NCI-H1436 treated with DMSO at 0.1 percent for 48 hours (cell line): ENCODE measurements at places on chromosomes 16 and 17.

DNA sequence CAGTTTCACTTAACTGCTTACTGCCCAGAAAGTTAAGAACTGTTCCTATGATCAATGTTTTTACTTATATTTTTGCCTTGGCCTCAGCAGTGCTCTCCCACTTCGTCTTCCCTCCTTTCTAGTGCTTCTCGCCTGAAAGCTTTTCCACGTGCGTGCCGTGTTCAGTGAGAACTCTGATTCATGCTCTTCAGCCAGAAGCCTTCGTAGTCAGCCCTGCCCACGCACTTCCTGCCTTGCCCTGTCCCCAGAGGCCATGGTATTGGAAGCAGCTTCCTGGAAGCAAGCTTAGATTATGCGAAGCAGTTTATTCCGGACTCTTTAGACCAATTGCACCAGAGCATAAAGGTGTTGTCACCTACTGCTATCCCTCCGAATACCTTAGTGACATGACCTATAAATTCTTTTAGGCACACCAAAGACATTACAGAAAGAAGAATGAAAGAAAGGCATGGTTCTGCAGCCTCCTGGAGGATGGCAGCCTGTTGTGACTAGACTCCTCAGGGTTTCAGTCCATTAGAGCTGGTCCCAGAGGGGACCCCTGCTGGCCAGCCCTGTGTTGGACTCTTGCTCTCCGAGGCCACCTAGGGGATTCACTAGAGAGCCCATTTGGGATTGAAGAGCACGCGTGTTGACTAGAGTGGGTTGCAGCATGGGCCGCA, 105.2 kb downstream of the RPTOR start:
- DNase-seq, result no peak

DNA sequence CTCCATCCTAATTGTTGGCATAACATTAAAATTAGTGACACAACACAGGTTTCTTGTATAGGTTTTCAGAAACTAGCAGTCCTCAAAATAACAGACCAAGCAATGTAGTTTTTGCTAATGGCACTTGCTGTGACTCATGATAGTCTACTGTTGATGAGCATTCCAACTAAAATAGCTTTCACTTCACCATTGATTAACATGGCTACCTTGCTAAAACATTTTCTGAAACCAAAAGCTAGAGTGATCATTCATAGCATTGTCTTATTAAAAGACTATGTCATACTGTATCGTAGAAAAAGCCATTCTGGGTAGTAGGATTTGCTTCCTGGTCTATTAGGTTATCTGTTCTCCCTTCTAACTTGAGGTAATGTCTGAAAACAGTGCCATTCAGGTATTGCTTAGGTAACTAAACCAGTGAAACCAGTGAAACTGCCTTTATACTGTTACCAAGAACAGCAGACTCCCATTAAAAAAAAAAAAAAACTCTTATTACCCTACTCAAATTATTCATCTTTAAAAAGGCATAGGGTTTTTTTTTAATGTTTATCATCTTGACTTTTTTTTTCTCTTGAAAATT, 2.5 kb upstream of the CLTC start:
- DNase-seq, result no peak

GRCh38 chr16:84521497-84521770, 17.0 kb upstream of the MEAK7 start:
- peak; percentile 67 for DNase-seq

GRCh38 chr17:17675925-17676534, 5.2 kb upstream of the RAI1 start:
- DNase-seq, result no peak

DNA sequence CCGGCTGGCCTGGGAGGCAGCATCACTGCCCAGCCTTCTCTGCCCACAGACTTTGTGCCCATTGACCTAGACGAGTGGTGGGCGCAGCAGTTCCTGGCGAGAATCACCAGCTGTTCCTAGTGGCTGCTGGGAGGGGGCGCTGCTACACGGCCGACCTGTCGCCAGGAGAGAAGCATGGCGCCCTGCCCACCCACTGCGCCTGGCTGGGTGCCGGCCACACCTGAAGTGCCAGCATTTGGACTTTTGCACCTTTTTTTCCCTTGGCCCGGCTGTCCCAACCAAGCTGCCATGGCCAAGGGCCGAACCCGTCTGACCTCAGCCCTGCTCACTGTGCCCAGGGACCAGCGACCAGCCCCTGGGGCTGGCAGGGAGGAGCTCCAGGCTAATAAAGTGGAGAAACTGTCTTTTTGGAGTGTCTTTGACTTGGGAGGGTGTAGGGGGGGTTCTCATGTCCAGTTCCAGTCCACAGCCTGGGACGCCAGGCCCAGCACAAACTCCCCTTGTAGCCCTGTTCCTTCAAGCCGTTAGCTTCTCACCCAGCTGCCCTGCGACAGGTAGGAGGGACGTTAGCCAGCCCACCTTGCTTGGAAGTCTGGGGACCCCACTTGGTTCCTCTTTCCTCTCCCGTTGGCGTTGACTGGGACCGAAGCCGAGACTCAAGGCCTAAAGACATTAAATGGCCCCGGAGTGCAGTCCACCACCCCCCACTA, 939 bp upstream of the WDR90 start:
- no peak for DNase-seq

- DNase-seq, result no peak
Observed at GRCh38 chr16:74451951-74452758, 30.9 kb upstream of the CLEC18B start.

DNA sequence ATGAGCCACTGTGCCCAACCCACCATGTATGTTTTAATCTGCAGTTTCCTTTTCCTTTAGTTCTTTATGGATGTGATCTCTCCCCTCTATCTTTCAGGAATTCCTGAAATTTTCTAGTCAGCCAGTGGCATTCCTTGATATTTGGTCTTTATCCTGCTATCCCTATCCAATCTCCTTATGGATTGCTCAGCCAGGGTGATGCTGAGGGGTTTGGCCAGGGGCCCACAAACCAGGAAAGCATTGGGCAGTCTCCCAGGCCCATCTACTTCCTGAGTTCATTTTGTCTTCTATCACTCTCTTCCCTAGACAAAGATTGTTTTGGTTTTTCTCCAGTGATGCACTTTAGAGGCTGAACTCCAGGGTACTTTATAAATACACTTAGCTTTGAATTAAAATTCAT, 115.9 kb downstream of the KATNIP start:
- no peak for DNase-seq

DNA sequence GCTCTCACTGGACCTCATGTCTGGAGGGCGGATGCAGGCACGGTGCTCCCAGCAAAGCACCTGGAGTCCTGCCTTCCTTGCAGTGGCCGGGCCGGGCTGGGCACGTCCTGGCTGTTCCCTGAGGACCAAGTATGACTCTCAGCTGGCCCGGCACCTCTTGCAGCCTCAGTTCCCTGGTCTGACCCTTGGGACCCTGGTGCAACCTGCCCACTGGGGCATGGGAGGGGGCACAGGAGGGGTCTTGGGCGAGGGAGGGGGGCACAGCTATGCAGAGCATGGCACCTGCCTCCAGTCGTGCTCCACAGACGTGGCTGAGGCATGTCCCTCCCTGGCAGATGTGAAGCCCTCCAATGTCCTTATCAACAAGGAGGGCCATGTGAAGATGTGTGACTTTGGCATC, 19.6 kb downstream of the MAP2K3 start:
- DNase-seq, result no peak

- DNase-seq, result no peak
Observed at GRCh38 chr16:12898551-12898950, 2.8 kb upstream of the SHISA9 start.

DNA sequence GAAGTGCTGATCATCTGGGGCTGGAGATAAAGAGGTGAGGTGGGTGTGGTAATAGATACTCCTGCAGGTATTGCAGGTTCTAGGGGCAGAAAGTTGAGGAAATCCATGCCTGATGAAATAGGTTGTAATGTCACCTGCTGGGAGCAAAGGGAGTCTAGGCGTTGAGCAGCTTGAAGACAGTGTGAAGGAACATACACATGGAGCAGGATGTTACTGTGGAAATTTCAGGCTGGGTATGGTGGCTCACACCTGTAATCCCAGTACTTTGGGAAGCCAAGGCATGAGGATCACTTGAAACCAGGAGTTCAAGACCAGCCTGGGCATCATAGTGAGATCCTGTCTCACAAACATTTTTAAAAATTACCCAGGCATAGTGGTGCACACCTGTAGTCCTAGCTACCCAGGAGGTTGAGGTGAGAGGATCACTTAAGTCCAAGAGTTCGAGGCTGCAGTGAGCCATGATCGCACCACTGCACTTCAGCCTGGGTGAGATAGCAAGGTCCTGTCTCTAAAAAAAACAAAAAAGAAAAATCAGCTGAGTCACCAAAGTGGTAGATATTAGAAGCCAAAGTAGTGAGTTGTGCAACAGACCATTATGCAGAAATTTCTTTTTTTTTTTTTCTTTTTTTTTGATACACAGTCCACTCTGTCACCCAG, 9.1 kb upstream of the CRYBA1 start:
- no peak for DNase-seq

DNA sequence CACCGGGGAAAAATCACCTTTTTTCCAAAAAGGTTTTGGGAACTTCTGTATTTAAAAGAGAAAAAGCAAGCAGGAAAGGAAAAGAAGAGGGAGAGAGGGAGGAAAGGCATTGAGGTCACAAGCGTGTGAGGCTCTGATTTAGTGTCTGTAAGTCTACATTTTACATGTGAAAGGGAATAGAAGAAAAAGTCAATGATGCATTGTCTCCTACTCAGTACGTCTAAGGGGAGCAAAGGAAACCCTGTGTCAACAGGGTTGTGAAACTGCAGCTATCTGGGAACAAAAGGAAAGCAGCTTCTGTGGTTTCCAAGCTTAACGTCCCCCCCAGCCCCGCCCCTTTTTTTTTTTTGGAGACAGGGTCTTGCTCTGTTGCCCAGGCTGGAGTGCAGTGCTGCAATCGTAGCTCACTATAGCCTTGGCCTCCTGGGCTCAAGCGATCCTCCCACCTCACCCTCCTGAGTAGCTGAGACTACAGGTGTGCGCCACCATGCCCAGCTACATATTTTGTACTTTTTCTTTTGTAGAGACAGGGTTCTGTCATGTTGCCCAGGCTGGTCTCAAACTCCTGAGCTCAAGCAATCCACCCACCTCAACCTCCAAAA, 1.8 kb upstream of the CDC42EP4 start:
- DNase-seq, result no peak

- DNase-seq, result no peak
Observed at GRCh38 chr16:28983644-28984043, 1.2 kb upstream of the LAT start.

GRCh38 chr16:66927918-66928649, 2.7 kb upstream of the RRAD start:
- no peak for DNase-seq

DNA sequence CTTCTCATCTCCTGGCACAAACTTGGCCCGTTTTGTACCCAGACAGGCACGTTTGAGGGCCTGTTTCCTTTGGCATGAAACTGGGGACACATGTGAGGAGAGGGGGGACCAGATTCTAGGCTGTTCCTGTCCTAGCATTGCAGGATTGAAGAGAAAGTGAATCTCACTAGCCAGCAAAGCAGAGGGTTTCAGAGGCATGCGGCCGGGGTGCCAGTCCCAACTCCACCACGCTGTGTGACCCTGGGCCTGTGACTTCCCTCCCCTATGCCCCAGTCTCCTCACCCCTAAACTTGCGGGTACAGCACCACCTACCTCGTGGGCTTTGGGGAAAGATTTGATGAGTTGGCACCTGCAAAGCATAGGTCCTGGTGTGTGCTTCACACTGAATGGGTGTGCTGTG, 53.5 kb upstream of the CIBAR2 start:
- no peak for DNase-seq

GRCh38 chr17:12974005-12974531, 43.8 kb downstream of the ELAC2 start:
- no peak for DNase-seq

GRCh38 chr16:2520097-2520783, at the start of gene AMDHD2:
TSS of gene AMDHD2 (plus strand) at chr16:2520371. CDS start at chr16:2520459, 88 bp downstream.
- peak; percentile 26 for DNase-seq

DNA sequence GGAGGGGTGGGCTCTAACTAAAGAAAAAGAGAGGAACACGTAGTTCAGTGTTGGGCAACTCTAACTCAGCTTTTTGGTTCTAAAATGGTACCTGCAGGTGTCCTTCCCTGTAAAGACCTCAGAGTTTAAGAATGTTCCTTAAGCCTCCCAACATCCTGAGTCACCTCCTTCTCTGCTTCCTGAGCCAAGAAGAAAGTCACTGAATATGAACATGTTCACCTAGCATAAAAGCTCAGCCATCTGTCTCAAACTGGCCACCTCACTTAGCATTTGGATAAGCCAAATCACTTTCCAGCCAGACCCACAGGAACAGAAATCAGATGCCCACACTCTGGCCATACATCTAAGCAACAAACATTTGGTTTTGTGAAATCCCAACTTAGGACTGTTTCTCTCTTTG, 3.7 kb downstream of the TMEM98 start:
- no peak for DNase-seq

DNA sequence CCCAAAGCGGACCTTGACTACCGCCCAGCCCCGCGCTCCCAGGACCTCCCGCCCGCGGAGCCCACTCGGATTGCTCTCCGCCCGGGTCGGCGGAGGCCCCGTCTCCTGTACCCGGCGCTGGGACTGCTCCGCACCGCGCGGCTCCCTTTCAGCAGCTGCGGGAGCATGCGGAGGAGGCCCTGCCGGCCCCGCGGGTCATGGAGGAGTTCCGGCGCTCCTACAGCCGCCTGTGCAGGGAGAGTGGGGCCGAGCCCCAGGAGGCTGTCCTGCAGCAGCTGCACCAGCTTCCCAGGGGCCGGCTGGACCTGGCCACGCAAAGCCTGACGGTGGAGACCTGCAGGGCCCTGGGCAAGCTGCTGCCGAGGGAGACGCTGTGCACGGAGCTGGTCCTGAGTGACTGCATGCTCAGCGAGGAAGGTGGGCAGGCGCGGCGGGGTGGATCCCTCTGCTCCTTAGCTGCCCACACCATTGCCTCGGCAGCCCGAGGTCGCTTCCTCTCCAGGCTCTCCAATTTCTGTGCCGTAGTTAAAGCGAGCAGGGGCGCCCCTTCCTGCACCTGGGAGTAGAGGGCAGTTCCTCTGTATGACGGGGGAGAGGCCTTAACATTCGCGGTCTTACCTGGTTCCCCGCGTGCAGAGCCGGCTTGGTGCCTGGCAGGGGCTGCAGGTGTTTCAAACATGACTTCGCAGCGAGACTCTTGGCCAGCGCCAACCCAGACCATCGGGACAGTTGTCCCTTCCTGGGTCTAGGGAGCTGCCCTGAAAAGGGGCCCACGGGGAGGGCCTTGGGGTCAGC, 539 bp downstream of the LRRC45 start:
- no peak for DNase-seq

DNA sequence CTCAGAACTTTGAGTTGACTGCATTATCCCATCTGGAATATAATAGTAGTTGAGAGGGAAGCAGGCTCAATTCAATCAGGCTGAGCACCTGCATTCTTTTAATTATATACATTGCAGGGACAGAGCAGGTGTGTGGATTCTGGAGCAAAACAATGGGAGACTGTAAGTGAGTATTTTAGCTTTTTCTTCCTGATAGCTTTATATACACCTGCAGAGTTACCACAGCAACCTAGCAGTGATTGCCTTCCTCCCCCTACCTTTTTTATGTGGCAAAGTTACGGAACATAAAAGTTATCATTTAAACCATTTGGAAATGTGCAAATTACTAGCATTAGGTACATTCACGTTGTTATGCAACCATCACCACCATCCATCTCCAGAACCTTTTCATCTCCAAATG, 25.4 kb upstream of the RHOT1 start:
- DNase-seq, result peak; percentile 73

GRCh38 chr17:11896199-11896598, 101.1 kb downstream of the ZNF18 start:
- DNase-seq, result no peak

- no peak for DNase-seq
Observed at GRCh38 chr17:65243838-65244625, 106.9 kb downstream of the RGS9 start.
